ENCODE measurements at places on chromosomes 4 and X.

DNA sequence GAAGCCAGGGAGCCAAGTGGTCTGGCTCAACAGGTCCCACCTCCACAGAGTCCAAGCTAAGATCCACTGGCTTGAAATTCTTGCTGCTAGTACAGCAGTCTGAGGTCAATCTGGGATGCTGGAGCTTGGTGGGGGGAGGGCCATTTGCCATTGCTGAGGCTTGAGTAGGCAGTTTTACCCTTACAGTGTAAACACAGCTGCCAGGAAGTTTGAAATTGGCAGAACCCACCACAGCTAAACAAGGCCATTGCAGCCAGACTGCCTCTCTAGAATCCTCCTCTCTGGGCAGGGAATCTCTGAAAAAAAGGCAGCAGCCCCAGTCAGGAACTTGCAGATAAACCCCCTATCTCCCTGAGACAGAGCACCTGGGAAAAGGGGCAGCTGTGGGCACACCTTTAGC is 84.9 kb downstream of the EDA2R start:
- DNase-seq = no peak

DNA sequence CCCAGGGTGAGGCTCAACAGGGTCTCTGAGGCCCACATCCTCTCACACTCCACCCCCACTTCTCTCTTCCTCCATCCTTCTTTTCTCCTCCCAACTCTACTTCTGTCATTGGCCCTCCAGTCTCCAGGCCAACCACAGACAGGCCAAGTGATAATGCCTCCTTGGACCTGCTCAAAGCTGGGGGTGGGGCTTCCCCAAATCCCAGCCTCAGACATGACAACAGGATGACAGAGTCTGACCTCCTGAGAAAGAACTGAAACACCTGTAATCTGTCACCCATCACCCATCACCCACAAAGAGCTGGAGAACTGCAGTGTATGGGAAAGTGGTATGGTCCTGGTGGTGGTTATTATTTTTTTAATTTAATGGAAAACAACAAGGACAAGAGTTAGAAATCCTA is 72.6 kb downstream of the SH3KBP1 start:
- DNase-seq = no peak

DNA sequence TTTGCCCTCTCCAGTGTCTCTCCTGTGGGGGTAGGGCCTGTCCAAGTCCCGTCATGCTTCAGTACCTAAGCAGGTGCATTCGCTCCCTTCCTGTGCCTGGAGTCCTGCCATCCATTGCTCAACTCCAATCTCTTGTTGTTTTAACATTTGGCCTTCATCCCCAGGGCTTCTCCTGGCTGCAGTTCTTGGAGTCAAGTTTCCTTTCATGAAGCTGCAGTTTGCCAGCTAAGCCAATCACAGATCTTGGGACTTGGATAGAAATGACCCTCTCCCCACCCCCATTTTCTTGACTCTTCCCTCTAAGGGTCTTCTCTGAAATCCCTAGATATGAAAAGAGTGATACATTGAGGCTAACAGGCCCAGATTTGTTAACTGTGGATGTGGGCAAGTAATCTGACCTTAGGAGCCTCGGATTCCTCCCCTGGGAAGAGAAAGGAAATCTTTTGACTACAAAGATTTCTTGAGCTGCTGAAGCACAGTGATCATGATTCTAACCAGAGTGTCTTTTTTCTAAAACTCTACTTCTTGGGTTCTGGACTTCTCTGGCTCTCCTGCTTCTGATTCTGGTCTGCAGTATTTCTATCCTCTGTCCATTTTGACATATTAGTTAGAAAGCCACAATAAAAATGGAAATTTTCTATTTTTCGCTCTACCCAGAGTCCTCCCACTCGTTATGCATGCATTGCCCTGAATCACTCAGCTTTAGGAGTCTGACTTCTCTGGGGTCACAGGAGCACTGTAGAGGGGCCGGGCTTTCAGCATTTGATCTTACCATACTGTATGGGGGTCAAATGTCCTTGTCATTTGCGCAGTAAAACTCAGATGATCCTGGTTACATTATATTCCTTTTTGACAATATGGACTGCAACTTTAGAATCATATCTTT is 61.0 kb downstream of the CHRNA9 start:
- peak; percentile 42 for DNase-seq

DNA sequence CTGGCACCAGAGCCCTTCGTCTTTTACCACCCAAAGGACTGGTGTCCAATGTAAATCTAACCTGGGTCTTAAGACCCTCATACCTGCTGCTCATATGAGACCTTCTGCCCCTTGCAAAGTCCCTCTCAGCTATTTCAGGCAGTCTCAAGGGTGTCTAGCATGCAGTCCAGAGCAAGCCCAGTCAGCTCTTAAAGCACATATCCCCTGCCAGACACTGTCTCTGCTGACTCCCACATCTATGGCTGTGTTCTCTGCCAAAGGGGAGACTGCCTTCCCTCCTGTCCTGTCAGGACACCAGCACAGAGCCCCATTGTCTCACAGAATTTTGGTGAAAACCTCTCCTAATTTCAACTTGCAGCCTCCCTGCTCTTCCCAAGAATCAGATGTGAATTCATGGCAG is 118.5 kb downstream of the PARM1 start:
- DNase-seq = no peak

- DNase-seq = no peak
These were observed 103.1 kb upstream of the FAM47B start for GRCh38 chrX:34839451-34839850.
